T-helper 17 cell (primary cell): ENCODE measurements at places on chromosomes 4 and X. TPM values are rescaled to one million over a fixed set of nuclear protein-coding genes. Genes with fewer than 3 reads are reported as not detected.

- no peak for DNase-seq
- H3K36me3 ChIP-seq = no peaks in the 10 kb centered on the region
- no peaks in the 10 kb centered on the region for H3K4me1 ChIP-seq
- no peaks in the 10 kb centered on the region for H3K27me3 ChIP-seq
Measured at GRCh38 chrX:10677490-10677889, 57.1 kb upstream of the MID1 start.

GRCh38 chr4:88097301-88097700 is 61.1 kb downstream of the ABCG2 start:
- no peak overlapping the region for H3K4me3 ChIP-seq
- H3K4me1 ChIP-seq = no peaks in the 10 kb centered on the region
- no peak overlapping the region for H3K27ac ChIP-seq
- peaks cover 7% of the 10 kb centered on the region for H3K36me3 ChIP-seq
- DNase-seq = no peak

DNA sequence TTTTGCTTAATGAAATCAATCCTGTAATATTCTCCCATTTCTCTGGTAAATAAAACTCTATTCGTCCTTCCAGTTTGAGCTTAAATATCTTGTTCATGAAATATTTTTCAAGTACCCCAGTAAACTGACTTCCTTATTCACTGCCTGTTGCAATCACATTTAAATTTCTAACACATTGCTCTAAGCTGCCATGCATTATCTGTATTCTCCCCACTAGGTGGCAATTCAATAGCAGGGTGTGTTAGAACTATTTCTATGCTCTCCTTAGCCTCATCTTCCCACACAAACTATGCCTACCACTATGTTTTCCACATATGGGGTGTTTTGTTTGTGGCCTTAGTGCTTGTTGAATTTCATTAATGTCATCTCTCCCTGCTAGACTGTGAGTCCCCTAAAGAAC is 377.1 kb upstream of the HS3ST1 start:
- DNase-seq = no peak
- H3K36me3 ChIP-seq = no peaks in the 10 kb centered on the region
- no peaks in the 10 kb centered on the region for H3K4me1 ChIP-seq
- H3K27ac ChIP-seq = no peak overlapping the region
- H3K27me3 ChIP-seq = no peaks in the 10 kb centered on the region
- H3K4me3 ChIP-seq = no peak overlapping the region

DNA sequence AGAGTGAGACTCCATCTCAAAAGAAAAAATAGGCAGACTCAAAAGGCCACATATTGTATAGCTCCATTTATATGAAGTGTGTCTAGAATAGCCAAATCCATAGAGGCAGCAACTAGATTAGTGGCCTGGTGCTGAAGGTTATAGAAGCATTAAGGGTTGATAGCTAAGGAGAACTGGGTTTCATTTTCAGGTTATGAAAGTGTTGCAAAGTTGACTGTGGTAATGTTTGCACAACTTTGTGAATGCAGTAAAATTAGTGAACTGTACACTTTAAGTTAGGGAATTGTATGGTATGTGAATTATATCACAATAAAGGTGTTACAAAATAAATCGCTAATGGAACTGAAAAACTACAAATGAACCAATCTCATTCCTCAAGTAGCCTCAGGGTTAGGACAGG is 28.3 kb downstream of the TXLNG start:
- H3K36me3 ChIP-seq = no peaks in the 10 kb centered on the region
- peaks cover 2% of the 10 kb centered on the region for H3K4me1 ChIP-seq
- no peak overlapping the region for H3K4me3 ChIP-seq
- no peak overlapping the region for H3K27ac ChIP-seq
- no peak for DNase-seq

DNA sequence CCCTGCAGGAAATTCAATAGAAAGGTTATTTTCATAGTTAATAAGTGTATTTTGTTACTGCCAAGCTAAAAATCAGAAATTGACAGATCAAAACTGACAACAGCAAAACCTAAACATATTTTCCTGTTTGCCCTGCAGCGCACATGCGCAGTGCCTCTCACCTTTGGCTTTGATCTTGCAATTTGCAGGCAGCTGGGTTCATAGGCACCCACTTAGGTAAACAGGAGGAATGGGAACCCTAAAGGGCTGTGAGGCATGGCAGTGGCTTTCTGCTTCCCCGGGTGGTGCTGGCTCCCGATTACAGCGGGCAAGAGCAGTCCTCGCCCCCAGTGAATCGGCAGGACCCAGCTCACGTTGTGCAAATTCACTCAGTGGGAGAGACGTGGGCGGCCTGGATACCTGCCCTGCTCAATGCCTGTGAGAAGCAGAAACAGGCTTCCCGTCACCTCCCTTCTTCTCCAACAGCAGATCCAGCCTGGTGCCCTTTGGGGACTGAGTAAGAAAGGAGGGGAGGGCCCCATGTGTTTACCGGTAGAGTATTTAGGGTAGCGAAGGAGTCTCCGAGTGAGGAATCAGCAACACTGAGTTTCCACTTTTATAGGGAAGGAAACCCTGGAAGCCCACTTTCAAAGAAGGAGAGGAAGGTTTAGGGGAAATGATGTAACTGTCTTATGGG is 25.7 kb downstream of the CCKAR start:
- no peak overlapping the region for H3K27ac ChIP-seq

DNA sequence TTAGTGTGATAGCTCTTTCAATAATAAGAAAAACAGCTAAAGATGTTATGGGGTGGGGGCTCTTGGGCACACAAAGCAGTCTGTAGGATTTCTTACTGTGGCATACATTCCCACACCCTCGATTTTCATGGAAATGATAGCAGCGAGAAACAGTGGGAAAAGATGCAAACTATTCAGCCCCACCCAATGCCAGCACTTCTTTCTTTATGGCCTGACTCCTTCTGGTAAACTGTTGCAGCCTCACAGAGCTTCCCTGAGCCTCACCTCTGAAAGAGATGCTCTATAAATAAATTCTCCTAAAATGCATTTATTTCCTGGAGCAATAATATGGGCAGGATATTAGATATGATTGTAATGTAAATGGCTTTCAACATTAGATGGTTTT is 910 bp downstream of the ANK2 start:
- H3K27ac ChIP-seq = no peak overlapping the region
- H3K27me3 ChIP-seq = peaks cover 17% of the 10 kb centered on the region
- no peak for DNase-seq
- peaks cover 2% of the 10 kb centered on the region for H3K36me3 ChIP-seq

GRCh38 chr4:38670109-38670901 is 6.3 kb downstream of the KLF3 start:
- peaks cover 72% of the 10 kb centered on the region for H3K4me1 ChIP-seq
- peak overlapping the region; percentile 95 for H3K27ac ChIP-seq
- DNase-seq = no peak
- H3K4me3 ChIP-seq = peak overlapping the region; percentile 89
- H3K27me3 ChIP-seq = no peaks in the 10 kb centered on the region

- no peaks in the 10 kb centered on the region for H3K4me1 ChIP-seq
- no peak overlapping the region for H3K4me3 ChIP-seq
- no peaks in the 10 kb centered on the region for H3K36me3 ChIP-seq
- no peak for DNase-seq
Measured at GRCh38 chrX:128436397-128437103, 384.3 kb upstream of the ACTRT1 start.

DNA sequence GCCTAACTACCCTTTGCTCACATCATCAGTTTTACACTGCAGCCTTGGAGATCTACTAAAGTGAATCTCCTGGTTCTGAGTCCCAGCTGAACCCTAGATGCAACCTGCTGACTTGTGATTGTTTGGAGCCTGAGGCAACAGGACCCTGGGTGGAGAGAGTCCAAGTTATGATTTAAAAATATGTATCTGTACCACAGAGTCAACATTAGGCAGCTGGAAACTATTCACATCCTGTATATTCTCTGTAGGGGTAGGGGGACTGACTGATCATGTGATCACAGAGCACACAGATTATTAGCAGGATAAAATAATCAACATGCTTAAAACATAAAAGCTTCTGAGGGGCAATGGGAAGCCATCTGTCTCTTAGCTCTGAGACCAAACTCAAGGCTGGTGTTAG is 52.1 kb downstream of the CT47B1 start:
- peaks cover 4% of the 10 kb centered on the region for H3K27me3 ChIP-seq
- H3K27ac ChIP-seq = no peak overlapping the region
- H3K36me3 ChIP-seq = no peaks in the 10 kb centered on the region
- H3K4me3 ChIP-seq = no peak overlapping the region

DNA sequence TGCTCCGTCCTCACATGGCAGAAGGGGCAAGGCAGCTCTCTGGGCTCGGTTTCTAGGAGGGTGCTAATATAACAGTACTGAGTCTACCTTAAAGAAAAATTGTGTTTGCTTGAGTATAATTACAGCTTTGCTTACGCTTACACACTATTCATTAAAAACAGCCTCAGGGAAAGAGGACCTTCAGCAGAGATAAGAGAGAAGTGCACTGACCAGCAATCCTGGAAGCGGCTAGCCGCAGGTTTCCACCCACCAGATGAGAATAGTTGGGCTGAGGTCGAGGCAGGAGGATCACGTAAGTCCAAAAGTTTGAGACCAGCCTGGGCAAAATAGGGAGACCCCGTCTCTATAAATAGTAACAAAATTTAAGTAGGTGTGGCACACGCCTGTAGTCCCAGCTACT is 15.2 kb upstream of the MRFAP1 start:
- H3K4me1 ChIP-seq = no peaks in the 10 kb centered on the region
- H3K36me3 ChIP-seq = no peaks in the 10 kb centered on the region
- no peaks in the 10 kb centered on the region for H3K27me3 ChIP-seq
- DNase-seq = no peak
- no peak overlapping the region for H3K27ac ChIP-seq

- H3K36me3 ChIP-seq = peaks cover 4% of the 10 kb centered on the region
Measured at GRCh38 chr4:110197529-110198042, 829 bp downstream of the ELOVL6 start.

GRCh38 chr4:145540235-145540634 is 58.6 kb downstream of the SMAD1 start:
- no peak overlapping the region for H3K27ac ChIP-seq
- DNase-seq = no peak
- no peak overlapping the region for H3K4me3 ChIP-seq
- H3K4me1 ChIP-seq = peaks cover 15% of the 10 kb centered on the region
- H3K27me3 ChIP-seq = no peaks in the 10 kb centered on the region
- peaks cover 5% of the 10 kb centered on the region for H3K36me3 ChIP-seq

- H3K27ac ChIP-seq = no peak overlapping the region
- H3K4me3 ChIP-seq = no peak overlapping the region
- peaks cover 6% of the 10 kb centered on the region for H3K36me3 ChIP-seq
- H3K4me1 ChIP-seq = no peaks in the 10 kb centered on the region
- H3K27me3 ChIP-seq = no peaks in the 10 kb centered on the region
- no peak for DNase-seq
Measured at GRCh38 chr4:151678048-151678872, 82.5 kb downstream of the GATB start.

DNA sequence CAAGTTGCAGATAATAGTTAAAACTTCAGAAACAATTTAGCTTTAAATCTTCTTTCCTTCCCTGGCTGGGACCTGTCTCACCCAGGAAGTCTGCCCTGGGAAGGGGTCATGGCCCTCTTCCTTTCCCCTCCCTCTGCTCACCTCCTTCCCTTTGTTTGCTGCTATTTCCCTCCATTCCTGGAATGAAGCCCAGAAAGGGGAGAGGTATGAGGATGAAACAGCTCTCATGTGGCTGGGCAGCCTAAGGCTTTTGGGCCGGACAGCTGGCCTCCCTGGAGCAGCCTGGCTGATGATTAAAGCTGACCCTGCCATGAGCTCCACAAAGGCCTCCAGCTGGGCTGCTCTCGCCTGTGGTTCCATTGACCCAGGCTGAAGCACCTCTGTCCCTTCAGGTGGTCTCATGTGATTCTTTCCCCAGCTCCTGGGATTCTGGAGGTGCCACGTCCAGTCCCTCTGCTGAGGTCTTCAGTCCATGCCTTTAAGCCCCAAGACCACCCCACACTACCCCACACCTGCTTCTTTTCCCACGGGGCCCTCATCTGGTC is 202.1 kb downstream of the PTTG2 start:
- no peak for DNase-seq
- H3K4me3 ChIP-seq = no peak overlapping the region
- no peaks in the 10 kb centered on the region for H3K27me3 ChIP-seq
- peak overlapping the region; percentile 96 for H3K27ac ChIP-seq
- H3K36me3 ChIP-seq = peaks cover 3% of the 10 kb centered on the region

GRCh38 chrX:41507919-41508318 is 60.8 kb downstream of the NYX start:
- peaks cover 5% of the 10 kb centered on the region for H3K4me1 ChIP-seq
- no peak overlapping the region for H3K4me3 ChIP-seq
- no peak for DNase-seq
- no peak overlapping the region for H3K27ac ChIP-seq

The IL3RA gene
- 2.8 TPM for total RNA-seq

The SLC2A9 gene
- total RNA-seq = 2.8 TPM

The UBA1 gene
- total RNA-seq = 109 TPM

The P2RY10 gene
- total RNA-seq = 70.4 TPM
